T-helper 1 cell (primary cell): ENCODE measurements at places on chromosomes 11 and 22.

- no peak for DNase-seq
These were observed 53.7 kb upstream of the NECTIN1 start for GRCh38 chr11:119782739-119783072.

GRCh38 chr11:99241066-99241465 is 220.3 kb downstream of the CNTN5 start:
- no peak for DNase-seq

GRCh38 chr22:48177631-48178030 is 1415.2 kb downstream of the TBC1D22A start:
- DNase-seq: no peak

DNA sequence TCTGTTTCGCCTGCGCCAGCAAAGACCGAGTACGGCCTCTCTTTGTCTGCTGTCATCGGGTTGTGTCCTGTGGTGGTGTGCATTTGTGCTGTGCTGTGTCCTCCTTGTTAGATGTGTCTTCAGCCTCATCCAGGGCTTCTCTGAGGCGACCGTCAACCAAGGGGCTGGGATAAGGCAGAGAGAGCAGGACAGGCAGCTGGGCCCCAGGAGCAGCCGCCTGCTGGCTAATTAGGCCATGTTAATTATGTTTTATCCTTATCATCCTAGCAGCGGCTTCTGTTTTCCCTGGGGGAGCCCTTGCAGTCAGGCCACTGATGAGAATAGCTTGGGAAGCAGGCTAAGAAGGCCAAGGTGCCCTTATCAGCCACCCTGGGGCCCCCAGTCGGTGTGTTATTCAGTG is 40.7 kb upstream of the TTC12 start:
- no peak for DNase-seq

DNA sequence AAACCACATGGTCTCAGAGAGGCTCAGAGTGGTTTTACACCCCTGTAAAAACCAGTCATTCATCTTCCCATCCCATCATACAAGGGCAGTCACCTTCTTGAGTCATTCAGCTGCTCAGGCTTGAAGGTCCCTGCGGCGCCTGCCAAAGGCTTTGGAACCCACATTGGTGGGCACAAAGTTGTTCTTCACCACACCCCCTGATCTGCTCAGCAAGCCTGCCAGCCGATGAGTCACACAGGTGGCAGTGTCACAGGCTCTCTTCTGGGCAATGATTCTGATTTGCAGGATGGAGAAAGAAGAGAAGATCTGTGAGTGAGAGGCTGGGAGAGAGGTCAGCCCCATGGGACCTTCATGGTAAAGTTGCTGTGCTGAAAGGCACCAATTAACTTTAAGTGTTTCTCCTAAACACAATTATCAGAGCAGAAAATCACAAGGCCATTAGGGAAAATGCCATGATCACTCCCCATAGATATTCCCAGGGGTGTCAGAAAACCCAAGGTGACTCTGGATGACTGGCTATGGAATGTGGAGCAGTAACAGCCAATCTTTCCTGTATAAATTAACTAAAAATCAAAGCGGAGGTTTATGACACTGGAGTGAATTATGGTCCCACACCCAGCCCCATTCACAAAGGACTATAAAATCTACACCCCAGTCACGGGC is 4.4 kb downstream of the CALCA start:
- no peak for DNase-seq

- DNase-seq: no peak
These were observed 213.7 kb downstream of the BARX2 start for GRCh38 chr11:129589190-129589860.

DNA sequence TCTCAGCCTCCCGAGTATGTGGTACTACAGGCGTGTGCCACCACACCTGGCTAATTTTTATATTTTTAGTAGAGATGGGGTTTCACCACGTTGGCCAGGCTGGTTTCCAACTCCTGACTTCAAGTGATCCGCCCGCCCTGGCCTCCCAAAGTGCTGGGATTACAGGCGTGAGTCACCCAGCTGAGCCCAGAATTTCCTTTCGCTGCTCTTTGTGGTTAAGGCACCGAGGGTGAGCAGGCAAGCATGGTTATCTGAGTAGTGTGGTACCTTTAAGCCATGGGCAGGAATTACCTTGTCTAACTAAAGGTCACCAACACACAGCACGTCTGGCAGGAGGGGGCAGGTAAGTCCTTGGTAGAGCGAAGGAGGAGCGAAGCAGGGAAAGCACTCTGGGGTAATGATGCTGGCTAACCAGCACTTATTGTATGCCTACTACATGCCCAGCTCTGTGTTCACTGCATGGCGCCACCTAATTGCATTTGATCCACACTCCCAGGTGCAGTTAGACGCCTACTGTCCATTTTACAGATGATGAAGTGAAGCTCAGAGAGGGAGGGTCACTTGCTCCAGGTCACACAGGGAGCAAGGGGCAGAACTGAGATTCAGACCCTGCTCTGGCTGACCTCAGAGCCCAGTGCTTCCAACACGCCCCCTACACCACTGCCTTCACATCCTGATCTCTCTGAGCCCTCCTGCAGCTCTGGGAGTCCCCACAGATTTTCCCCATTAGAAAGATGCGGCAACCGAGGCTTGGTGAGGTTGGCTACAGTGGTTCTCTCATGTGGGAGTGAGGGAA is 45.7 kb downstream of the TRIOBP start:
- DNase-seq: no peak

DNA sequence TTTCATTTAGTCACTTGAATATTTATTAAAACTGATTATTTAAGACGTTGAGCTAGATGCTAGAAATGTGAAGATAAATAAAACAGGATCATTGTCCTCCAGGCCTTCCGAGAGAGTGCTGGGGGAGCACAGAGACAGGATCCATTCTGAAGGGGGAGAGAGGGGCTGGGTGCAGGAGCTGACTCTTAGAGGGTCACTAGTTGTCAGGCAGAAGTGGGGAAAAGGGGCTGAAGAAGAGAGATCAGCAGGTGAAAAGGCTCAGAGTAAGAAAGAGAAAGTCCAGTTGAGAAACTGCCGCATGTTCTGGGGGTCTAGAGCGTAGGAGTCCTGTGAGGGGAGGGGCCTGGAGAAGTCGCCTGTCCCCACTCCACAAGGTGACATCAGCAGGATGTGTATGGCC is 206.2 kb upstream of the SNX19 start:
- DNase-seq: no peak

GRCh38 chr22:29798801-29799200 is 31.6 kb downstream of the UQCR10 start:
- no peak for DNase-seq

- DNase-seq: peak; percentile 12
These were observed 12.2 kb upstream of the OR52D1 start for GRCh38 chr11:5476186-5476819.

DNA sequence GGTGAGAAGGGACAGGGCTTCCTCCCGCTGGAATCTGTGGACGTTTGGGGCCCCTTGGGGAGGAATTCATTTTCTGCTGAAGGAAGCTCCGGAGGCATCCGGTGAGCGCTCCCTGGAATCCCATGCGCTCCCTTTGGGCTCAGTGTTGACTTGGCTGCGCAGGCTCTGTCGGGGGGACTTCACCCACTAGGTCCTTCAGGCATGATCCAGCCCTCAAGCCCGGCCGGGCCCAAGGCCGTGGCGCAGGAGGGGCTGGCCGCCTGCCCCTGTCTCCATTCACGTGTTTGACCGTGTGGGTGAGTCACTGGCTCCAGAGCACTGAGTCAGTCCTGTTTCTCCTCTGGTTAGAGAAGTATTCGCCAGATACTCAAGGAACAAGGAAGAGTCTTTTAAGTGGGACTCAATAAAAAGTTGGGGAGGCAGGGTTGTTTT is 1.4 kb downstream of the CTTN start:
- no peak for DNase-seq

DNA sequence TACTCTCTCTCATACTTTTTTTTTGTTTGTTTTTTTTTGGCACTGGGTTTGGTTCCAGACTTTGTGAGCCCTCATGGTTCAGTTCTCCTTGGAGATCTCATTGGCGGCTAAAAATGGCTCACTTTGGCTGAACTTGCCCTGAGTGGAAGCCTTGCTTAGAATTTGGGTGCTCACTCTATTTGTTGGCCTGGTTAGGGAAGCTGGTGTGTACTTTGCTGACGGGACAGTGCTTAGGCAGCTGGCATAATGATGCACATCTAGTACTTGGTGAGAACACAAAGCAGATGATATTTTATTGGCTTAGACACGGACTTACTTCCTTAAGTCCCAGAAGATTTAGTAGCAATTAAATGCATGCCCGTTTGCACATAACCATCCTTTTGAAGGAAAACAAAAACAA is 66.5 kb upstream of the GRAMD1B start:
- DNase-seq: no peak

DNA sequence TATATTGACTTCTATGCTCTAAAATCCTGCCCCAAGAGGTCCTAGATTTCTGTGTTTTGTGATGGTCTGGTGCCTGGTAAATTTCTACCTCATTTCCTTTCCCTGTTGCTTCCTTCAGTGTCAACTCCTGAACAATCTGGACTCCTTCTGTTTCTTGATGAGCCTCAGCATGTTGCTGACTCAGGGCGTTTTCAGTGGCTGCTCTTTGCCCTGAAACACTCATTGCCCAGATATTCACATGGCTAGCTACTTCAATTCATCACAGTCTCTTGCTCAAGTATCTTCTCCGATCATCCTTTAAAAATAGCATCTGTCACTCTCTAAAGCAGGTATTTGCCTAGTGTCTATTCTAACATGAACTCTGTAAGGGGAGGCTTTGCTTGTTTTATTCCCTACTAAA is 526.3 kb upstream of the RAG2 start:
- no peak for DNase-seq

DNA sequence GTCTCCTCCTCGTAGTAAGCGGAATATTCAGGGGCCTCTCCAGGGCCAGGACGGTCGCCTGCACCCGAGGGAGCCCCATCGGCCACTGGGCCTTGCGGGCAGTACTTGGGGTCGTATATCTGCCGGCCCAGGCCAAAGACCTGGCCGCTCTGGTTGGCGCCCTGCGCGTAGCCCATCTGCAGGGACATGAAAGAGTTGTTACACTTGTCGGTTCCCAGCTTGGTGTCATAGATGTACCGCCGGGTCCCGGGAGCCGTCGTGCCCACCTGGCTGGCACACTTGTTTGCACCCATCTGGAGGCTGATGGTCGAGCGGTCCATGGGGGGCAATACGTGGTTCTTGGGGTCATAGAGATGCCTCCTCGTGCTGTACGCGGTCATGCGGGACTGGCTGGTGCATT is 19.4 kb upstream of the SPATA19 start:
- DNase-seq: no peak

DNA sequence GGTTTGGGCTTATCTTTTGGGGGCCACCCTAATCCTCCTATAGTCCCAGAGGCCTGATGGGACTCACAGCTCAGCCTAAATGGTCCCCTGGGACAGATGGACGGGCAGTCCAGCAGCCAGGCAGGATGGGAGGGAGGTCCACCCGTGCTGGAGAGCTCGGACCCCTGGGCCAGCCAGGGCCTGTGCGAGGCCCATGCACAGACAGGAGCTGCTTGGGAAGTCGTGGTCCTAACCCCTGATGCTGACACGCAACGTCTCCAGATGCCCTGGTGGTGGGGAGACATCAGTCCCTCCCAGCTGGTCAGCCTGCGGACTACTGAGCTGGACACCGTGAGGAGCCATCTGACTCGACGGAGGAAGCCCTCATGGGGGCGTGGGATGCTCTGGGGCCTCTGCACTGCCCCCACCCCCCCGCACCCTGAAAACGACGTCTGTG is 31.2 kb upstream of the MUC5AC start:
- DNase-seq: no peak

GRCh38 chr11:122100037-122100755 is 15.8 kb downstream of the BLID start:
- no peak for DNase-seq

DNA sequence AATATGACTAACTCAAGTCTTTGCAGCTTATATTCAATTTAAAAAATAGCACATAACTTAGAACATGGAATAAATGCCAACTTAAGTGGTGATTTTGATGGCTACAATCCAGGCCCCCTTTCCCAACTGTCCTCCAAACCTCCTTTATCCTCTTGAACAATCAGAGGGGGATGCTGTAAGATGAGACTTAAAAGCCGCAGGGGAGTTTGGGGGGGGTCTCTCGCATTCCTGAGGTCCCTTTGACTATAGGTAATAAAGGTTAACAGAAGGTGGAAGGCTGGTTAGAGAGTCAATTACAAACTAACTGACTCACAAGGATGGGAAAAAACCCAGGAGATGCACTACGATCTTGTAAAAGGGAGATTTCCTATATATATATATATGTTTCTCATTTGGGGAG is 101.8 kb downstream of the KIRREL3 start:
- no peak for DNase-seq

DNA sequence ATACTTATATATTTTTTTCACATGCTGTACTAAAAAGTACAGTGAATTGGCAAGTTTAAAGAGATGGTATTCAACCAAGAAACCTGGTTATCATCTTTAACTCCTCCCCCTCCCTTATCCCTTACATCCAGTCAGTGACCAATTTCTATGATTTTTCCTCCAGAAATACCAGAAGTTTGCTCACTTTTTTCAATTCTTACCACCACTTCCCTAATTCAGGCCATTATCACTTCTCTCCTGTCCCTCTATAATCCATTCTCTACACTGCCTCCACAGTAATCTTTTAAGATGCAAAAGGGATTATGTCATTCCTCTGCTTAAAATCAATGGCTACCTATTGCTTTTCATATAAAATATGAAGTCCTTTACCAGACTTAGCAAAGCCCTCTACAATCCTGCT is 62.8 kb downstream of the CEP57 start:
- no peak for DNase-seq

- no peak for DNase-seq
These were observed 7.6 kb downstream of the PARVG start for GRCh38 chr22:44188316-44188715.

DNA sequence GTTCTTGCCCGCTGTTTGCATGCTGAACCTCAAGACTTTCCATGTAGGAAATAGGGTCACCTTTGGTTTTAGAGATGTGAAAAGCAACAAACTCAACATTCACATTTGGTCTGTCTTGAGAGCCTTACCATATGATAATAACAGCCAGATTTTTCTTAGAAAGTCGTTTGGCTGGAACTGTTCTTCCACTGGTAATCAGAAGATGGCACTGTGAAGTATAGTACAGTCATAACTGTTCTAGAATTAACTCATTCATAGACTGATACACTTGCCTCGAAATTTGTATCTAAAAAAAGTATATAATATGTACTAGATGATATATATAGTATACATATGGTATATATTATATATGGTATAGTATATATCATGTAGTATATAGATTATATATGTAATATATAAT is 12.3 kb downstream of the LUZP2 start:
- DNase-seq: no peak

- no peak for DNase-seq
These were observed 216.4 kb upstream of the PDGFD start for GRCh38 chr11:104380358-104380757.
